ENCODE measurements at places on chromosomes 13 and 19.

DNA sequence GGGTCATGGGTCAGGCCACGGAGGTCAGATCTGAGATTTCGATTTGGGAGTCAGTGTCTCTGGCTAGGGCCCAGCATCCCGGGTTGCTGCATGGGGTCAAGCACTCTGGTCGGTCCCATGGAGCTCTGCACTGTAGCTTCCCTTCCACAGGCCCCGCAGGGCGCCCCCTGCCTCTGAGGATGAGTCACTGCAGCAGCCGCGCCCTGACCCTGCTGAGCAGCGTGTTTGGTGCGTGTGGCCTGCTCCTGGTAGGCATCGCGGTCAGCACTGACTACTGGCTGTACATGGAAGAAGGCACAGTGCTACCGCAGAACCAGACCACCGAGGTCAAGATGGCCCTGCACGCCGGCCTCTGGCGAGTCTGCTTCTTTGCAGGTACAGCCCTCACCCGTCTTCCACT is 3.6 kb downstream of the CACNG7 start:
- H3K27ac ChIP-seq, result no peak overlapping the region
- no peak overlapping the region for H3K4me3 ChIP-seq
- peaks cover 1% of the 10 kb centered on the region for H3K36me3 ChIP-seq

DNA sequence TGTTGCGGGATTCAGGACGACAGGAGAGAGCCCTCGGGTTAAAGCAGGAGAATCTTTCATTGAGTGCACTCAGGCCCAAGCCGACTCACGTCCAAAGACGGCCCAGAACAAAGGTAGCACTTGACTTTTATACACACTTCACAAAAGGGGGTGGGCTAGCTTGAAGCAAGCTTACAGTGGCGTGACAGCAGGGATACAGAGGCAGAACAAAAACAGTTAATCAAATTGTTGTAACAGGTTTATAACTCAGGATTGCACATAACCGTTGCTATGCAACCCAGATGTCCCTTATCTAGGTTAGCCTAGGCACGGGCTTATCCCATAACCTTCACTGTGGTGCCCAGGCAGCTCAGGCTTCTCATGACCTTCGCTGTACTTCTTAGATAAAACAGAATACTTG is 2.0 kb downstream of the MED25 start:
- no peaks in the 10 kb centered on the region for H3K27me3 ChIP-seq
- DNase-seq, result no peak
- peaks cover 15% of the 10 kb centered on the region for H3K36me3 ChIP-seq

- no peaks in the 10 kb centered on the region for H3K27me3 ChIP-seq
- H3K4me1 ChIP-seq, result no peaks in the 10 kb centered on the region
- no peaks in the 10 kb centered on the region for H3K36me3 ChIP-seq
- H3K4me3 ChIP-seq, result no peak overlapping the region
Measured at GRCh38 chr13:42803563-42804204, 22.3 kb downstream of the FAM216B start.

GRCh38 chr19:33653684-33654083 is 31.9 kb downstream of the CHST8 start:
- H3K4me3 ChIP-seq, result no peak overlapping the region
- H3K27me3 ChIP-seq, result peaks cover 36% of the 10 kb centered on the region
- H3K4me1 ChIP-seq, result no peaks in the 10 kb centered on the region
- no peak for DNase-seq
- no peak overlapping the region for H3K27ac ChIP-seq

GRCh38 chr13:82772816-82773215 is 1109.5 kb downstream of the SLITRK1 start:
- no peaks in the 10 kb centered on the region for H3K27me3 ChIP-seq
- H3K36me3 ChIP-seq, result no peaks in the 10 kb centered on the region
- no peak overlapping the region for H3K27ac ChIP-seq
- no peak for DNase-seq
- no peak overlapping the region for H3K4me3 ChIP-seq

GRCh38 chr19:31349160-31349881 is at the start of gene TSHZ3:
Gene TSHZ3, minus strand, starts transcription at chr19:31349436. Its CDS starts 217 bp downstream, at chr19:31349219.
- H3K27ac ChIP-seq, result peak within 1 kb of the TSS; percentile 60
- no peak for DNase-seq
- peaks cover 82% of the 10 kb centered on the region for H3K27me3 ChIP-seq
- H3K4me3 ChIP-seq, result peak within 1 kb of the TSS; percentile 76
- H3K36me3 ChIP-seq, result peaks cover 5% of the 10 kb centered on the region
- H3K4me1 ChIP-seq, result peaks cover 23% of the 10 kb centered on the region

GRCh38 chr13:95193509-95194230 is 107.6 kb downstream of the ABCC4 start:
- H3K27me3 ChIP-seq, result no peaks in the 10 kb centered on the region
- H3K27ac ChIP-seq, result no peak overlapping the region
- H3K36me3 ChIP-seq, result peaks cover 19% of the 10 kb centered on the region
- no peaks in the 10 kb centered on the region for H3K4me1 ChIP-seq
